LNCaP clone FGC (cell line): ENCODE measurements at places on chromosomes 1 and 21.

GRCh38 chr1:155254228-155254713 lies 1.0 kb downstream of the ENTREP3 start:
- DNase-seq: no peak

- DNase-seq: no peak
Measured at GRCh38 chr1:23196627-23197328, 20.5 kb downstream of the HTR1D start.

GRCh38 chr1:246782120-246782900 lies 58.1 kb downstream of the SCCPDH start:
- no peak for DNase-seq

DNA sequence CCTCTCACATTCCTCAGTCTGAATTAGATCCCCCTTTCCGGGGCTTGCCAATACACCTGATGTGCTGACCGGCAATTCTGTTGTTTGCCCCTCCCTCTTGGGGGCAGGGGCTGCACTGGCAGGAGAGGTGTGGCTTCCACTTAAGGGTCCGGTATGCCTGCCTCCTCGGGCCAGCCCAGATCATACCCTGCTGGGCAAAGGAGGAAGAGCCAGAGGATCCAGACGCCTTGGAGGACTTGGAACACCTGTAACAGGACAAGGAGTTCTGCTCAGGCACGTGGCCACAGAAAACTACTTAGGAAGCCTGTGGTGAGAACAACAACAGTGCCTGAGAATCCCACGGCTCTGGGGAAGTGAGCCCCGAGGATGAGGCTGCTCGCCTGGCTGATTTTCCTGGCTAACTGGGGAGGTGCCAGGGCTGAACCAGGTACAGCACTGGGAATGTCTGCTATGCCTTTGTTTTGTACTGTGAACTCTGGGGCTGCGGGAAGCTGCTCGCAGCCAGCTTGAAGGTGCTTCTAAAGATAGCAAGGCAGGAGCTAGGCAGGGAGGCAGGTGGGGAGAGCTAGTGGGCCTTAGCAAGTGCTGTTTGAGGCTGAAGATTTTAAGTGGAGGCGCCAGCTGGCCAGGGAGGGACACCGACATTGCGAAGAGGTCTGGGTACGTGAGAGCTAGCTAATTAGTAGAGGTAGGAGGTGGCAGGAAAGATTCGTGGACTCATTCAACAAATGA lies at the start of gene SMPDL3B:
Gene SMPDL3B (plus strand): TSS at position 183 of the 732 bp plus-strand sequence. CDS start 184 bp downstream, at position 367.
- DNase-seq: peak; percentile 82

GRCh38 chr1:53114090-53114489 lies 28.3 kb downstream of the SLC1A7 start:
- DNase-seq: no peak

DNA sequence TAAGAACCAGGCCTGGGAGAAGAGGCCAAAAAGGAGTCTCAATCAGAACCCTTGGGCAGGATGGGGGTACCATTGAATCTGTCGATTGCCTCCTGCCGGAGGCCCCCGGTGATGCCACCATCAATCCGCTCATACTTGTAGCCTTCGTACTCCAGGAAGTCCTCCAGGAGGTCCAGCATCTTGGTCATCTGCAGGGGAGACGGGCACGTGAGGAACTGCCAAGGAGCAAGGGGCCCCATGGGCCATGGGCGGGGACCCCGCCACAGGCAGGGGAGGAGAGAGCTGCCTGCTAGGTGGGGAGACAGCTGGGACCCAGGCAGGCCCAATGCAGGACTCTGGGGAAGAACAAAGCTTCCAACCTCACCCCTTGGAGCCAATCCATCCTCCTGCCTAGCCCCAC lies 48.6 kb downstream of the CHD5 start:
- no peak for DNase-seq

- DNase-seq: no peak
Measured at GRCh38 chr1:8055973-8056372, 29.9 kb upstream of the ERRFI1 start.

DNA sequence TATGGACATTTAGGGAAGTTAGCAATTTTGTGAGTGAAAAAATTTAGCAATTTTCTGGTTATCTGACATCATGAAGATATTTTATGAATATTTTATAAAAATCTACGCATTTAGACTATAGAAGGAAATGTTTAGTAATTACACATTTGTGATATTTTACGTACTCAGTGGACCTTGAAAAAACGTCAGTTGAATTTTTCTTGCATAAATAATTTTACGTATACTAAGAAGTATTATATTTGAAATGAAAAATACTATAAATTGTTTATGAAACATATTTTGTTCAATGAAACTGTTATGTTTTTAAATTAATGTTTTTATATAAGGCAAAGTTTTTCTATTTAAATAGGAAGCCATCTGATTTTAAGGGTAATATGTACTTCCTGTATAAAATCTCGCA lies 462.8 kb downstream of the NCAM2 start:
- DNase-seq: no peak

DNA sequence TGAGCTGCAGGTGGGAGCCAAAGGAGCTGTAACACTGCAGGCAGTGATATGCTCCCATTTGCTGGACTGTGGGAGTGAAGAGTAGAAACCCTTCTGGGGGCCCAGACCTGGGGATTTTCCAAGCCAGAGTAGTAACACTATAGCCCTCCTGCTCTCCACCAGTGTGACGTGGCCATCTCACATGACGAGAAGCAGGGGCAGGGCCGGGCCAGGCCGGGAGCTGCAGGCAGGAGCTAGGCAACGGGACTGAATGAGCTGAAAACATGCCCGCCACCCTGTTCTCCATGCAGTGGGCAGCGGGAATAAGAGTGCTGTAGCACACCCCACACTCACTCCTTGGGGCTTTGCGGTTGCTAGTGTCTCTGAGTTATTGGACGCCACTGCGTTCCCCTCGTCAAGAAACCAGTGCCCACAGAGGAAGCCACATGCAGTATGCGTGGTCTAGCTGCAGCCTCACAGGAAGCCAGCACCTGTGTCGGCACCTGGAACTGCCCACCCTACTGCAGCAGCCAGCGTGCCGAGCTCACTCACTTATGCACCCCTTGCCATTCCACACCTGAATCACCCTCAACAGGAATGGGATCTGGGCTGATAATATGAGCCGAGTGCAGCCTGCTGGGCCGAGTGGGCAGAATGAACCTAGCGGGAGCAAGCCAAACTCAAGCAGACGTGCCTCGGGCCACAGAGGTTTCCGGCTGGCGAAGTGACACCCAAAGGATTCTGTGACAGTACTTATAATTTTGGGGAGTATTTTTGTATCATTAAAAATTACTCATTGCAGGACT lies 1389.6 kb downstream of the KCNT2 start:
- no peak for DNase-seq

DNA sequence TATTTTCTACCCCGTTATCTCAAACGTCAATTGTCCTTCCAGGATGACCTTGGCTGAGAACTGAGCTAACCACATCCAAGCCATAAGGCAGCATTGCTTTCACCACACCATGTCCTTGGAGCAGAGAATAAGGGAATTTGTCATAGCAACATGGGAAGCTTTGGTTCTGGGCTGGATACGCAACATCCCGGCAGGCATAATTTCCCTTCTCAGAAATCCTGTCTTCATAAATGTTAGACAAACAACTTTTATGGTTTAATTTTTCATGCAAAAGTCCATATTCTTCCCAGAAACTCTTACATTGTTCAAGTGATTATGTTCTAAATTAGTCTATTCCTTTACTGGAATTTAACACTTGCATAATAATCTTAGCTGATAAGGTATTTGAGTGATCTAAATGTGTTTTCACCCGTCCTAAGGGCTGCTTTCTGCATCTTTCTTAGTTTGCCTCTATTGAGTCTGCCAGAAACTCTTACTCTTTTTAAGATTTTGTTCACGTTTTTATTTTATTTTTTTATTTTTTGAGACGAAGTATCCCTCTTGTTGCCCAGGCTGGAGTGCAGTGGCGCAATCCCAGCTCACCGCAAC lies 51.8 kb downstream of the KCNJ15 start:
- DNase-seq: no peak

GRCh38 chr1:203932556-203932955 lies 71.2 kb downstream of the SNRPE start:
- DNase-seq: no peak

GRCh38 chr1:35270836-35271235 lies 2.3 kb downstream of the ZMYM4 start:
- DNase-seq: no peak

DNA sequence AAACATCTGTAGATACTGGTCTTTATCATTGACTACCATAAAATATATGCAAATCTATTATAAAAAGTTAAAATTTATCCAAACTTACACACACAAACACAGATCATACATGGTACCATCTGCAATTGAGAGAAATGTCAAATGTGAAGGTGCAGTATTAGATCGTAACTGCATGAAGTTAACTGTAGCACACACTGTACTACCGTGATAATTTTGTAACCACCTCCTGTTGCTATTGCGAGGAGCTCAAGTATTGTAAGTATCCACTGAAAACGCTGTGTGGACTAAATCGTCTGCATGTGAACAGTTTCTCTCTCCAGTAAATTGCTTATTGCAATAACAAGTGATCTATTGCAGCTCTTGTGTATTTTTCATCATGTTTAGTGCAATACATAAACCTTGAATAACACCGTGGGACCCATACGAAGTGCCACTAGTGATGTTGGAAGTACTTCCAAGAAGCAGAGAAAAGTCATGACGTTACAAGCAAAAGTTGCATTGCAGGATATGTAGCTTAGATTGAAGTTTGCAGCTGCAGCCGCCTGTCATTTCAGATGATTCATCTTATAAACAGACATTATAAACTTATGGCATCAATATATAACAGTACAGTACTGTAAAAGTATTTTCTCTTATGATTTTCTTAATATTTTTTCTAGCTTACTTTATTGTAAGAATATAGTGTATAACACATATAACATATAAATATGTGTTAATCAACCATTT lies 172.9 kb downstream of the SDCCAG8 start:
- no peak for DNase-seq

DNA sequence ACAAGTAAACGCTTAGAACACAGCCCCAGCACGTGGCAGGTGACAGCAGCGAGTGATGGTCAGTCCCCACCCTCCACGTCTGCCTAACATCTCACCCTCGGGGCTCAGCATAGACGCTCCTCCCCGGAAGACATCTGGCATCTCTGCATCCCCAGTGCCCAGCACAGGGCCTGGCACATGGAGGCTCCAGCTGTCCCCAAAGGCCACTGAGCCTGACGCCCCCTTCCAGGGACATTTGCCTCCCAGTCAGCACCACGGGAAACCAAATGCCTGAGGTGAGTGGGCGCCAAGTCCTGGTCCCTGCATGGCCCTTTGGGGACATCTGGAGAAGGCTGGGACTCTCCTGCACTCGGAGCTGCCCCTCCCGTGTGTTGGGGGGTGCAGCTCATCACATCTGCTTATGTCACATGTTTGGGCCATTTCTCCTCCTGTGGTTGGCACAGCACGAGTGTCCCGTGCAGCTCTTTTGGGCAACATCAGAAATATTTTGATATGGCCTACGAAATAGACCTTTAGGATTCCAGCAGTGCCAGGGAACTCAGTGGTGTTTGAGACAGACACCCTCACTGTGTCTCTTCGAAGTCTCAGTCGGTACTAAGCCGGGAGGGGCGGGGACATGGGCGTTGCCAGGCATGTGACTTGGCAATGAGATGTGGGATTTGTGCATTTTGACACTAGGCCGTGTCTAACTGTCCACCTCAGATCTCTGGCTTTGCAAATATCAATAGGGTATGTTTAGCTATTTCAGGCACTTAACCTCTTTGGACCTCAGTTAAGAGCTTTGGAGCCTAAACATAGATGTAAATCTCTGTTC lies 315.0 kb downstream of the PTPRU start:
- DNase-seq: no peak

DNA sequence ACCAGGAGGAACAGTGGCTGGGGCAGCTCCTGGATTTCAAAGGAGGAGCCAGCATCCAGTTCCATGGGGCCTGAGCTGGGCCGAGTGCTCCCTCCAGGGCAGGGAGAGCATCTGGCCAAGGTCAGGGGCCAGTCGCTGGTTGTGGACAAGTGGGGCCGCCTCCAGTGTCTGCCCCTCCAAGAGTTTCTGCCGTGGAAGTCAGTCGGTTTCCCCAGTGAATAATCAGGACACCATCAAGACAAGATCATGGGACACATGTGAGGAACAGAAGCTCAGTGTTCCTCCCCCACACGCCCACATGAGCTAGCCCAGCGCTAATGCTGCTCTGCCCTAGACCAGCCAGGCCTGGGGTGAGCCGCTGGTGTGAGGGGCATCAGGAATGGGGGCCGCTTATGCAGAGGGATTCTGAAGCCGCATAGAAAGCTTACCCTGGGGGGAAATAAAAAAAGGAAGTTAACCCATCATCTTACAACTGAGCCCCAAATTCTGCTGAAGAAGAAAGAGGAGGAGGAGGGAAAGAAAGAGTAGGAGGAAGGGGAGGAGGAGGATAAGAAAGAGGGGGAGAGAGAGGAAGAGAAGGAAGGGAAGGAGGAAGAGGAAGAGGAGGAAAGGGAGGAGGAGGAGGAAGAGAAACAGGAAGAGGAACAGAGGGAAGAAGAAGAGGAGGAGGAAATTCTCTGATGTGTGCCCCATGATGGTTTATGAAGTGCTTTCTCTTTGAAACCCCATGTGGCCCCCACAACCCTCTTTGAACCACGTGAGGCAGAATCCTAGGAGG lies 198.4 kb downstream of the MATN1 start:
- no peak for DNase-seq

DNA sequence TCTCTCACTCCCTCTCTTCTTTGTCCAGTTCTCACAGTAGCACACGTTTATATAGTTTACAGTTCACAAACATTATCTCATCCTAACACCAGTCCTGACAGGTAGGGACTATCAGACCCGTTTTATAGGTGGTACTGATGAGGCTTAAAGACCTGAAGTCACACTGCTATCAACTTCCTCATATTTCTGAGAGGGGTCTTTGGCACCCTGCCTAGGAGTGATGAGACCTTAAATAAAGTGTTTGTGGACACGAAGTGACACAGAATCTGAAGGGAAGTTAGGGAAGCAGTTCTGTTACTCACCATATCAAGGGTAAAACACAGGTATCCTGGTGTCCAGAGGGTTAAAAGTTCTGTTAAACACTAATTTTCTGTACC lies 590 bp upstream of the TACSTD2 start:
- no peak for DNase-seq

DNA sequence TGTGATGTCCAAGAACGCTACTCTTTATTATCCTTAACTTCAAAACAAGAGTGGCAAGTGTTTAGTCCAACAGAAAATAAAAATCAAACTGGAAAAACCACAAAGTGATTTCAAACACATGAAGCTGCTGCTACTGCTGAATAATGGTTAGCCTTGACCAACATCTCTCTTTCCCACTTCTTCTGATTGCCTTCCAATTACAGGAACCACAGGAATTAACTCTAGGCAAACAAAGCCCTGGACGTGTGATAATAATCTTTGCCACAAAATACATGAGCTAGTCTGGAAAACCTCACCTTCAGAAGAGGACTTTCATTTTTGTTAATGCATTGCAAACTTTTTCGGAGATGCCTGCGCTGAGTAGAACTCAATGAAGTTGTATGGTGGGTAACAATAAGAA lies 48.6 kb upstream of the COL11A1 start:
- no peak for DNase-seq

- no peak for DNase-seq
Measured at GRCh38 chr1:236128646-236129178, 13.6 kb upstream of the GPR137B start.
